ENCODE measurements at places on chromosomes 2 and 18. TPM values are rescaled to one million over a fixed set of nuclear protein-coding genes. Genes with fewer than 3 reads are reported as not detected.

The SCN7A gene
- not detected for total RNA-seq

The SPIRE1 gene
- 19.0 TPM for total RNA-seq

The BOD1L2 gene
- not detected for total RNA-seq

The PSTPIP2 gene
- 39.0 TPM for total RNA-seq

The RFX8 gene
- 1.6 TPM for total RNA-seq

The ALPP gene
- not detected for total RNA-seq

The IL36RN gene
- not detected for total RNA-seq

The ACOXL gene
- total RNA-seq = 1.4 TPM

The XIRP2 gene
- not detected for total RNA-seq

The ARHGAP25 gene
- total RNA-seq = 39.9 TPM

The DNMT3A gene
- total RNA-seq = 91.3 TPM

The PROKR1 gene
- not detected for total RNA-seq

The DSG1 gene
- not detected for total RNA-seq

The NEDD4L gene
- total RNA-seq = 5.1 TPM

The FEV gene
- not detected for total RNA-seq

The RAB6C gene
- not detected for total RNA-seq

The NPAS2 gene
- total RNA-seq = 5.6 TPM

The VIL1 gene
- total RNA-seq = not detected

The TDRD15 gene
- total RNA-seq = not detected

The GCG gene
- not detected for total RNA-seq

The CAPN14 gene
- 0.18 TPM for total RNA-seq

The SERPINB12 gene
- total RNA-seq = not detected

Data from activated T-helper 2 cell treated with anti-CD3 and anti-CD28 coated beads, Interferon-gamma antibody, Interleukin-2, Interleukin-4, amounts not matched to agents 10 μg/mL and 5 μg/mL and 100 μg/mL, durations not matched to agents 14 hours and 24 hours and 36 hours (primary cell).